ENCODE measurements at places on chromosomes 7 and 10.

GRCh38 chr7:27182861-27183681, 2.0 kb downstream of the HOXA11 start:
- no peak for DNase-seq

- no peak for DNase-seq
These were observed 602.7 kb upstream of the FOXK1 start for GRCh38 chr7:4079366-4079765.

DNA sequence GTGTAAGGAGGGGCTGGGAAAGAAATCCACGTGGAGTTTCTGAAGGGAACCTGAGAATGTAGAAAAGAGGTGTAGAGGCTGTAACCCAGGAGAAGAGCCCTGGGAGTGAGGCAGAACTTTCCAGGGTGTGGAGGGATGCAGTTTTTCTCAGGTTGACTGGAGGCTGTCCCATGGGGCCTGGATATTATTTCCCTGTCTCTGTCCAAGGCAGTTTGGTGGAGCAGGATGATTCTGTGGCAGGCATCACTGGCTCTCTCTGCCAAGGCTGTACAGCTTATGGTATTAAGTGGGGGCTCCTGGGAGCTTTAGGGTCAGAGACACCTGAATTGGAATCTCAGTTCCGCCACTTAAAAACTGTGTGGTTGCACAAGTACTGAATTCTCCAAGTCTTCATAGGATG, 81.6 kb downstream of the CHN2 start:
- no peak for DNase-seq

- no peak for DNase-seq
These were observed 594.9 kb downstream of the INHBA start for GRCh38 chr7:41107938-41108448.

DNA sequence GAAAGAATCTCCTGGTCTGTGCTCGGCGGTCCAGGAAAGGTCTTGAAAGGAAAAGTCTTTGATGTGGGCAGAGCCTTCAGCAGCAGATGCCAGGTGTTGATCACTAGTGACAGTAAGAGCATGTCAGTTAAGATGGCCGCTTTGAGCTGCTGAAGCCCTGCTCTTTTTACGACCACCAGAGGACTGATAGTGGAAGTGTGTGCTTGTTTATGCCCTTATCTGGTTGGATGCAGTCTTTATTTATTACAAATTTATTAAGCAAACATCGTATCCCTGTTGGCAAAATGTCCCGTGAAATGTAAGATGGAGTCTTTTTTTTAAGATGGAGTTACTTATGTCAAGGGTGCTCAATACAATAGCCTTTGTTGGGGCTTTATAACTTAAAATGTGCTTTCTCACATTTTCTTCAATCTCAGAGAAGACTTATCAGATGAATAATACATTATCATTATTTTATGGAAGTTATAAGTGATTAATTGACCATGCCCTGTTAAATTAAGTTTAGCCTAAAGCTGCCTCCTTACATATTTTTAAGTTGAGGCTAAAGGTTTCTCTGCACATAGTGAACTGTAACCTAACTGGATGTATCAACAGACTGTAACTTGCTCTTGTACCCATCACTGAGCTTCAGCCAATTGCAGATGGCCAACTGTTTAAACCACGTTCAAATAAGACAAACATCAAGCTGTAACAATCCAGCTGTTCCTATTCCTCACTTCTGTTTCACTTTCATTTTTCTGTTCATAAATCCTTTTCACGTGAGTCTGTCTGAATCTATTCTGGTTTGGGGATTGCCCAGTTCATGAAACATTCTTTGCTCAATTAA, 97.4 kb upstream of the PIK3CG start:
- DNase-seq: no peak

GRCh38 chr10:71244431-71245419, 32.4 kb downstream of the UNC5B start:
- no peak for DNase-seq

DNA sequence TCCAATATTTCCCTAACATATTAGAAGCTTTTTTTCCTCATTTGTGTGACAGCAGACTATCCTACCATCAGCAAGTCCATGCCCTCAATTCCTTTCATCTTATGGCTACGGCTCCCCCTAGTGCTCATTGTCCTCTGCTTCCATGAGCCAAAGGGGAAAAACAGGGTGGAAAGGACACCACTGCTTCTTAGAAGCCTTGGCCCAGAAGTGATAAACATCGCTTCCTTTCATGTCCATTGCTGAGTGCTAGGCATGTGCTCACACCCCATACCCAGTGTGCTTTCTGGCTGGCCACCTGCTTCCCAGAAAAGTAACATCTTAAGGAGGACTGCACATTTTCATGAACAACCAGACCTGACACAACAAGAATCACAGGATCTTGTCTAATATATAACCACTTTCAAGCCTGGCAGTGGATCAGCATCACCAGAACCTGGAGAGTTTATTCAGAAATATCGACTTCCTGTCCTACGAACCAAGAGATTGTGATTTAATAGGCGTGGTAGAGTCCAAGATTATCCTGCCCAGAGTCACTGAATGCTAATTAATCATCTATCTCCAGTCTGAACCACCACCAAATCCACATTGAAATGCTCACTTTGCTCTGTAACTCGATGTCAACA, 650.5 kb upstream of the SORCS1 start:
- no peak for DNase-seq

- DNase-seq: no peak
These were observed 129.3 kb downstream of the CHRM2 start for GRCh38 chr7:136997735-136998134.

DNA sequence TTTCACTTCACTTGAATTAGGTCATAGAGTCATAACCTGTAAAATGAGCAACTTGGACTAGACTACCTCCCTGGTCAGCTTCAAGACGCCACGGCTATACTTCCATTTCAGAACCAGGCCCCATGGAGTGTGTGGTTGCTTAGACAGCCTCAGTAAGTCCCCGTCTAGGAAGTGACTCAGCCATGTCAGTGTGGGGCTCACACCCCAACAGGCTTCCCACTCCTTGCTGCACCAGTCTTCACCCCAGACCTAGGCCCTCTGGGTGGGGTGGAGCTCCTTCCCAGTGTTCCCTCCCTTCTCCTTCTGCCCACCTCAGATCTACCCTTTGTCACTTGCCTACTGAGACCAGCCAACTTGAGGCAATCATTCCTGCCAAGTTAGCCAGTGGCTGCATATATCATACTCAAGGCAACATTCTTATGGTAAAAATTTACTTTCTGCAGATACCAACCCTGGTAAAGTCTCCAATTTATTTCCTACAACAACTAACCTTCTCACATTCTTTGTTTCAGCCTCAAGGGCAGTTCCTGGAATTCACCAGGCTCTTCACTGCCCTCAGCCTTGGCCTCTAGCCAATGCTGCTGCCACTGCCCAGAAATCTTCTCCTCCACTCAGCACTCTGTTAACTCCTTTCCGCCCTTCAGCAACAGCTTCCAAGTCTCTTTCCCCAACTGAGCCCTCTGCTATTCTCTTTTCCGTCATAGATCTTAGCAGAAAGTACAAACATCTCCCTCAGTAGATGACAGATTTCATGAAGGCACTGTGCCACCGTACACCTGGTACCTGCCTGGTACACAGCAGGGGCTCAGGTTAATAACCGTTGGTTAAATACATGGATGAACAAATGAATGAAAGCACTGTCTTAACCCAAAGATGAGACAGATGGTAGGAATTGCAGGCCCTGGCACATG, 31.3 kb upstream of the ZNRF2 start:
- DNase-seq: no peak

GRCh38 chr7:134254311-134254710, 62.4 kb downstream of the SLC35B4 start:
- no peak for DNase-seq

- DNase-seq: no peak
These were observed 13.4 kb downstream of the CTBP2 start for GRCh38 chr10:125146791-125147579.

- no peak for DNase-seq
These were observed 491.0 kb downstream of the LRMDA start for GRCh38 chr10:75922435-75922834.

- no peak for DNase-seq
These were observed 40.3 kb downstream of the NRCAM start for GRCh38 chr7:108415821-108416536.

DNA sequence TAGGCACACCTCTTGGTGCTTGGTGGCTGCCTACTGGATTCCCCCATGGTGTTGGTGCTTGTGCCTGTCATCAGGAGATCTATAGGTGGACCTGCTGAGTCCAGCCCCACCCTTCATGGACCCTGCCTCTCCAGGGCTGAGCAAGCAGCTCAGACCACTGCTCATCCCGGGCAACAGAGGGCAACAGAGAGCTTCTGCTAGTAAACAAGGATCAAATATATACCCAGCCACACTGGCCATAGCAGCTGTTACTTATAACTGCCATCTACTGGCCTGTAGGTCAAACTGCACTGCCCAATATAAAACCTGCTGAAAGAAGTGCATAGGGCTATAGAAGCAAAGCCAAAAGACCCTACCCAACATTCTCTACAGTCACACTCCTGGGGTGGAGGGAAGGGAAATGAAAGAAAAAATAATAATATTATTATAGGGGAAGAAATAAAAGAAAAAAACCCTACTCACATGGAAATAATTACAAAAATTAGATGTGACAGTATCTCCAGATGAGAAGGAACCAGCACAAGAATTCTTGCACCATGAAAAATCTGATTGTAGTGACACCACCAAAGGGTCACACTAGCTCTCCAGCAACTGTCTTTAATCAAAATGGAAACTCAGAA, 54.9 kb upstream of the ZNF800 start:
- DNase-seq: peak; percentile 6

All from stimulated activated CD8-positive, alpha-beta memory T cell treated with anti-CD3 and anti-CD28 coated beads, Interleukin-7, amount 100 ng/mL, for 1 hour (primary cell).